ENCODE measurements at places on chromosomes 16 and 17. TPM values are rescaled to one million over a fixed set of nuclear protein-coding genes. Genes with fewer than 3 reads are reported as not detected.

DNA sequence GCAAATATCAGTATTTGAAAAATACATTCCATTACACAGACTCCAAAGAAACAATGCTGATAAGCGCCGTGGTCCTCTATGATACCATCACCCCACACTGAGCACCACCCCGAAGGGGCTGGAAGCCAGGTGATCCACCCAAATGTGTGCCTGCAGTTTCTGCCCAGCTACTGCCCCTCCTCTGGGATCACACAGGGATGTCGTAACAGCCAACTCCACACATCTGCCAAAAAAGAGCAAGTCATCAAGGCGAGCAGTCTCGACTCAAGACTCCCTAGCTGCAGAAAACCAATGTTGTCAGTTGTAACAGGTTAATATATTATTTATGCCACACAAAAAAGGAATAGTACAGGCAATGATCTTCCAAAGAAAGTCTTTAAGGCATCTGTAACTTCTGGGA lies 21.0 kb downstream of the CYB5D2 start:
- DNase-seq = no peak

The ARHGAP44 gene
- total RNA-seq = 1.4 TPM

The TK1 gene
- total RNA-seq = 23.3 TPM

The SULT1A4 gene
- 5.5 TPM for total RNA-seq

DNA sequence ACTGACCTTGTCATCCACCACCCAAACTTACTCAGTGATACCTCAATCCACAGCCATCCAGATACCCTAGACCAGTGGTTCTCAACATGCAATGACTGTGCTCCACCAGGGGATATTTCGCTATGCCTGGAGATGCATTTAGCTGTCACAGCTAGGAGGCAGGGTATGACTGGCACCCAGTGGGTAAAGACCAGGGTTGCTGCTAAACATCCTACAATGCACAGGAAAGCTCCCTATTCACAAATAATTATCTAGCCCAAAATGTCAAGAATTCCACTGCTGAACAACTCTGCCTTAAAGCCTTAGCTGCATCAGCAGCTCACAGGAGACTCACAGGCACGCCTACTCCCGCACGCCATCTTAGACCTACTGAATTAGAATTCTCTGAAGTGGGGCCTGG lies 212.6 kb downstream of the GRIN2A start:
- DNase-seq = no peak

The MPG gene
- total RNA-seq = 174 TPM

- no peak for DNase-seq
Measured at GRCh38 chr17:77492446-77493237, 351.9 kb downstream of the SEC14L1 start.

DNA sequence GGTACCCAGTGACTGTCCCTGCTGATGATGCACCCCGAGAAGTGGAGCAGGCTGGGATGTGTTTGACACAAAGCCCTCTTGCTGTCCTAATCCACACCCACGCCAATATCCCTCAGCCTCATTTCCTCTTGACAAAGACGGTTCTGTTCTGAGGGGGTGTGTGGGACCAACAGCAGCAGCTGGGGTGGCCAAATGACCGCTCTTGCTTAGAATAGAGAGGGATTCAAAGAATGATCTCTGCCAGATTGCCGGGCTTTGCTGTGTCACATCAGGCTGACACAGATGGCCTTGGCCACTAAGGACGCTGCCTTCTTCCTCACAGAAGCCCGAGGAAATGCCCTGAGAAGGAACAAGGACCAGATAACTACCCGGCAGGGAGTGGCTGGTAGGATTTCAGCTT lies 250.7 kb downstream of the NTN1 start:
- no peak for DNase-seq

DNA sequence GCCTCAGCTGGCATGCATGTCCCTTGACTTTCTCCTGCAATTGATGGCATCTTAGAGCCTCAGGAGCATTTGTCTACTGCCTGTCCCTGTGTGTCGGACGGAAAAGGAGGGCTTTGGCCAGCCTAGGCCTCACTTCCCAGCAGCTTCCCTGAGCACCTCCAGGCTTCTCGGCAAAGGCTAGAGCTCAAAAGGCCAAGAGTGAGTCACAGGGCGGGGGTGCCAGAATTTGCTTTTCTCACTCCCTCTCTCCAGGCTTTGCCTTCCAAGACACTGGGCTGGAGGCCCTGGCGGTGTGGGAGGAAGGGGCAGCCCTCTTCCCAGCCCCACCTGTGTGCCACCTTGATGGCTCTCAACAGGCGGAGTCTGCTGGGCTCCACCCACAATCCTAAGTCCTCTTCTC lies 107.3 kb upstream of the MAF start:
- DNase-seq = no peak

Data from glomerular endothelial cell (primary cell).